Stimulated activated CD8-positive, alpha-beta memory T cell treated with anti-CD3 and anti-CD28 coated beads, Interleukin-4, amount 100 ng/mL, for 4 hours (primary cell): ENCODE measurements at places on chromosomes 7 and 10.

DNA sequence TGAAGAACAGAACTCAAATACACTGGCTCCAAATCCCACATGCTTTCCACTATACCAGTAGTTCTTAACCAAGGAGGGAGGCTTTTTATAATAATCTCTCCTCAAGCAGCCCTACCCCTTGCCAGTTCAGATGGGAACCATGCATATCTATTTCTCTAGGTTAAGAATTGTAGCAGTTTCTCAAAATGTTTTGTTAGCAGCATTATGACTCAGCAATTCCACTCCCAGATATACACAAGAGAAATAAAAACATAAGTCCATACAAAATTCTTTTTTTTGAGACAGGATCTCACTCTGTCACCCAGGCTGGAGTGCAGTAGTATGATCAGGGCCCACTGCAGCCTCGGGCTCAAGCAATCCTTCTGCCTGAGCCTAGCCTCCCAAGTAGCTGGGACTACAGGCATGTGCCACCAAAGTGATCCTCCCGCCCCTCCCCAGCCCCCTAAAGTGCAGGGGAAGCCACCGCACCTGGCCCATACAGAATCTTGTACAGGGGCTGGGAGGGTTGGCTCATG lies 18.1 kb downstream of the YWHAG start:
- no peak for DNase-seq

DNA sequence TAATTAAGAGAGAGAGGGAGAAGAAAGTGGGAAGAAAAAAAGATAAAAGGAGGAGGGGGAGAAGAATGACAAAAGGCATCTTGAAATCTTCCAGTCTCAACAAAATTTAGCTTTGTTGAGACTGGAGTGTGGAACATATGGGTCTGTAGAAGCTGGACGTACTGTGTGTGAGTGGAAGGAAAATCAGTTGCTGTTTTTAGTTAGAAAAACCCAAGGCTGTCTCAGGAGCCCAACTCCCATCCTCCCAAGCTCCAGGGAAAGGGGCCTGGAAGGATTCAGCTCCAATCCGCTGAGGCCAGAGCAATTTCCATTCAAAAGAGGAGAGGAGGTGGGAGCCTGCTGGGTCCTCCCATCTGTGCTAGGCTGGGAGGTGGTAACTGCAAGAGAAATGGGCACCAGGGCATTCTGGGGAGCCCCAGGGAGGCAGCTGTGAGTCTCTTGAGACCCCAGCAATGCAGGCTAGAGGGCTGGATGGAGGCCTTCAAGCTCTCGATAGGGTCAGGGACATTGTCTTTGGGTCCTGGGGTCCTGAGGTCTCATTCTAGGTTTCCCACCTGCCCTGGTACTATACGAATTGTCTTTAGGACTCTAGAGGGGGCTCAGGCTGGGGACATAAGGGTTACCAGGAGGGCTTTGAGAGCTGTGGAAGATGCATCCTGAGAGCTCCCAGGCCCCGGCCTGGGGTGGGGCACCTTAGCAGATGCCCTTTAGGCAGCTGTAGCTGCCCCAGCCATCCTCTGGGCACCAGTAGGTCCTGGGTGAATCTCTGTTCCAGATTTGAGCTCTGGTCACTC lies 21.4 kb downstream of the ADCYAP1R1 start:
- DNase-seq, result no peak

DNA sequence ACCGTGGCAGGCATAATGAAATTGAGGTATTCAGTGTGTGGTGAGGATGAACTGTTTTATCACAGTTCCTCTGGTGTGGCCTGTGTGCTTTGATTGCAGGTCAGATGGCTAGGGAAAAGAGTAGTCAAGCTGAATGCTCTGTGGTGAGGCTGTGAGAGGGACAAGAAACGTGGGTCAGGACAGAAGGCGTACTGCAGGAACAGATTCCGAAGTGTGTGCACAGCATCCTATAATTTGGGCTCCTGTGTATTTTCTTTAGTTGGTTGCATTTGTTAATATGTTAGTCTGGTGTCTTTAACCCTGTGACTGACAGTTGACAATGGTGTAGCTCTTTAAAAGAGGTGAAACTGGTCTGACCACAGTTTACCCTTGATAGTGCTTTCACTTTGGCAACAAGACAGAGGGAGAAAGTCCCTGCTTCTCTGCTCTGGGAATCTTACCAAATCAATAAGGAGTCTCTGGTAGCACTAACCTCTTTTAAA lies 76.5 kb downstream of the AUTS2 start:
- no peak for DNase-seq

- DNase-seq, result no peak
Measured at GRCh38 chr7:151925446-151926335, 30.6 kb upstream of the GALNTL5 start.

GRCh38 chr10:29728541-29729049 lies 93.8 kb upstream of the SVIL start:
- no peak for DNase-seq

DNA sequence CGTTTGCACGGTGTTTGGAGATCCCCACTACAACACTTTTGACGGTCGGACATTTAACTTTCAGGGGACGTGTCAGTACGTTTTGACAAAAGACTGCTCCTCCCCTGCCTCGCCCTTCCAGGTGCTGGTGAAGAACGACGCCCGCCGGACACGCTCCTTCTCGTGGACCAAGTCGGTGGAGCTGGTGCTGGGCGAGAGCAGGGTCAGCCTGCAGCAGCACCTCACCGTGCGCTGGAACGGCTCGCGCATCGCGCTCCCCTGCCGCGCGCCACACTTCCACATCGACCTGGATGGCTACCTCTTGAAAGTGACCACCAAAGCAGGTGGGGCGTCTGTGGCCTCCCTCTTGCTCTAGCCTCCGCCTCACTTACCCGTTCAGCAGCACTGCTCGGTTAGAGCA lies 173.5 kb downstream of the BMPER start:
- no peak for DNase-seq

DNA sequence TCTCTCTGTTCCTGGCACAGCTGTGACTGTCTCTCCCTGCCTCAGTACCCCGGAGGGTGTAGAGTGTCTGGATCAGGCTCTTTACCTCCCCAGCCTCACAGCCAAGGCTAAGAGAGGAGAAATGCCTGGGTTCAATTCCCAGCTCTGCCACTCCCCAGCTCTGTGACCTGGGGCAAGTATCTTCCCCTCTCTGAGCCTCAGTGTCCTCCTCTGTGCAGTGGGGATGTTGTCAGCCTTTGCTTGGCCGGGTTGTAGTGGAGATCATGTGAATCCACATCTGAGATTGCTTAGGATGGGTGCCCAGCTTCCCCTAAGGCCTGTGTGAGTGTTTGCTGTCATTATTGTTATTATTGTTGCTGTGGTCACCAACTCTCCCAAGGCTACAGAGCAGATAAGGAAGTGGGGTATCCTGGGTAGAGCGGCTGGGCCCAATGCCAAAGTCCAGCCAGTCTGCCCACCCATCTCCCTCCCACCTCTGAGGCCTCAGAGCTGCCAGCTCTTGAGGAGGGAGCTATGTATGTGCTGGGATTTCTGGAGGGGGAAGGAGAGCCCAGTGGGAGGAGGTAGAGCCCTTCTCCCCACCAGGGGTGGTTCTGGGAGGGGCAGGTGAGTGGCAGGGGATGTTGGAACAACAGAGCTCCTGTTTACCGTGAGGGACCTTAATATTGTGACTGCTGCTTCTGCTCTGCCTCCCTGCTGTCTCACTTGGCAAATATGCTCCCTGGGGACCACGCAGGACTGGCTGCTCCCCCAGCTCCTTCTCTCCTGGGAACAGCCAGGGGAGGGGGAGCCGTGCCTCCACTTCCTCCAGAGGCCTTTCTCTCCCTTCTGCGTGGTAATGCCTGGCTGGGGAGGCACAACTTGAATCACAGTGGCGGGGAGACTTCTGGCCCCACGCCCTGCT lies 170.5 kb downstream of the RPS24 start:
- DNase-seq, result no peak

- DNase-seq, result no peak
Measured at GRCh38 chr7:36366005-36366717, 23.5 kb upstream of the ANLN start.

- DNase-seq, result no peak
Measured at GRCh38 chr10:31583293-31583692, 264.3 kb downstream of the ZEB1 start.

- DNase-seq, result no peak
Measured at GRCh38 chr10:82213784-82214183, 338.8 kb downstream of the NRG3 start.

GRCh38 chr7:27723085-27723484 lies 16.9 kb upstream of the TAX1BP1 start:
- DNase-seq, result no peak
